Stimulated activated CD8-positive, alpha-beta memory T cell treated with anti-CD3 and anti-CD28 coated beads, Interleukin-4, amount 100 ng/mL, for 48 hours (primary cell): ENCODE measurements at places on chromosomes 4 and X.

DNA sequence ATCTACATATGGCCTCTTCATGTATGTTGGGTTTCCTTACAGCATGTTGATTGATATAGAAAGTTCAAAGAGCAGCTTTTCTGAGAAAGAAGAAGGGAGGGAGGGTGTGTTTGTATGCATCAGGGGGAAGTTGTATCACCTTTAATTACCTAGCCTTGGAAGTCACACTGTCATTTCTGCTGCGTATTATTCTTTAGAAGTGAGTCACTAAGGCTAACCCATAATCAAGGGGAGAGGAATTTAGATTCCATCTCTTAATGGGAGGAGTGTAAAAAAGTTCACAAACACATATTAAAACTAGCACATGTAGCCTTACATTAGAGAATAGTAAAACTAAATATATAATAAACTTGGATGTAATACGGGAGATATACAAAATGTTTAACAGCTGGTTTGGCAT lies 86.5 kb upstream of the CBLL2 start:
- DNase-seq, result no peak

- no peak for DNase-seq
These were observed 904.9 kb upstream of the AGA start for GRCh38 chr4:178347111-178347510.

DNA sequence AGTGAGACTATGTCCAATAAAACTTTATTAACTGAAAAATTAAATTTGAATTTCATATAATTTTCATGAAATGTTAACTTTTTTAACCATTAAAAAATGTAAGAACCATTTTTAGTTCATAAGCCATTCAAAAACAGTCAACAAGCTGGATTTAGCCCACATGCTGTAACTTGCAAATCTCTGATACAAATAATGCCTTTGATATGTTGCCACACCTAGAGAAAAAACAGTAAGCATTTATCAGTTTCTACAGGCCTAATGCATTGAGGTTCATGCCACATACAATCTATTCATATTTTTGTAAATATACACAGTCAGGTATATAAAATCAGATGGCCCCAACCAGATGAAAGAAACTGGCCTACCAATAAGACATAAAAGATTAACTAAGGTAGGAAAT lies 52.8 kb downstream of the LCORL start:
- no peak for DNase-seq

- DNase-seq, result no peak
These were observed 133.9 kb downstream of the EGF start for GRCh38 chr4:110046588-110047049.

- no peak for DNase-seq
These were observed 222.2 kb upstream of the PPP1R2C start for GRCh38 chrX:43000121-43000520.

GRCh38 chr4:100694467-100694866 lies 176.6 kb upstream of the EMCN start:
- no peak for DNase-seq

DNA sequence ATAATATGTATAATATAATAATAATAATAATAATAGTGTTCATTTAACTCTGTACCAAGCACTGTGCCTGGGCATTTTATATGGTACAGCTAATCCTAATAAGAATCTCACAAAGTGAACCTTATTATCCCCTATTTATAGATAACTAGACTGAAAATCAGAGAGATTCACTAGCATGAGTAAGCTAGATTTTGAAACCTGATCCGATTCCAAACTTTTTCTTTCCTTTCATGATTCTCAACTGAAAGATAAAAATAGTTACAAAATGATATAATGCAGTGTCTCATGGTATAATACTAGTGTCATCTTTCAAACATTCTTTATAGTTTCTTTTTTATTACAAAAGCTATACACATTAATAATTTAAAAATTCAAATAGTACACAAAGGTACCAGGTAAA lies 55.9 kb upstream of the RNF128 start:
- no peak for DNase-seq

- DNase-seq, result no peak
These were observed 102.6 kb downstream of the SATL1 start for GRCh38 chrX:85140964-85141363.

DNA sequence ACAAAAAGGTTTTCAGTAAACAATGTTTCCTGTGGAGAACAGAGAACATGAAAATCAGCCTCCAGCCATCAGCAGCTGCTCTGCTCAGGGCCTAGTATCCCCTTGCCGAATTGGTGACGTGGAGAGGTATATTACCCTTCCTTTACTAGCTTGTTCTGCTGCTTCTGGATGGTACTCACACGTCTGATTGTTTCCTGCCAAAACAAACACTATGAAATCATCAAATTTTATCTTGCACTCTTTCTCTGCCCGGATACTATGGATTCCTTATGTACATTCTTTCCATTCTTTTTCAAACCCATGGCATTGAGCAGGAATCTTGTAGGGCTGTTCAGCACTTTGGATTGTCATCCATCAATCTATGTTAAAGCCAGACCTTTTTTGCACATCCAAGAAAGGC lies 18.8 kb upstream of the METAP1 start:
- DNase-seq, result no peak

DNA sequence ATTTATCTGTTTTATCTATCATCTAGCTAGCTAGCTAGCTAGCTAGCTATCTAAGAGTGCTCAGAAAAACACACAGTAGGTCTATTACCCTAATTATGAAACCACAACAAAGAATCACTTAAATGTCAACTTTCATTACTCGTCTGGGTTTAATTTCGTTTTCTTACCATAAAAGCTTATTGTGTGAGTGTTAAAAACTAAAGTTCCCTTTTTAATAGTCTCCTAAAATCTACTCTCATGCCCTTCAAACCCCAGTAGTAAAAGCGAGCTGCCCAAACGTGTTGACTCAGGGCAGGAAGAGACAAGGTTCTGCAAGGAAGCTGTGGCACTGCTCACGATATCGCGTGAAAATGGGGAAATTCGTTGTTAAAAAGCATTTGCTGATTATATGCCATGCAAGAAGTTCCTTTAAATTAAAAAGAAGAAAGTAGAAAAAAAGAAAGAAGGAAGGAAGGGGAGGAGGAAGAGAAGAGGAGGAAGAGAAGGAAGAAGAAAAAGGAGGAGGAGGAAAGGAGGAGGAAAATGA lies 595 bp downstream of the MBNL3 start:
- DNase-seq, result peak; percentile 27

DNA sequence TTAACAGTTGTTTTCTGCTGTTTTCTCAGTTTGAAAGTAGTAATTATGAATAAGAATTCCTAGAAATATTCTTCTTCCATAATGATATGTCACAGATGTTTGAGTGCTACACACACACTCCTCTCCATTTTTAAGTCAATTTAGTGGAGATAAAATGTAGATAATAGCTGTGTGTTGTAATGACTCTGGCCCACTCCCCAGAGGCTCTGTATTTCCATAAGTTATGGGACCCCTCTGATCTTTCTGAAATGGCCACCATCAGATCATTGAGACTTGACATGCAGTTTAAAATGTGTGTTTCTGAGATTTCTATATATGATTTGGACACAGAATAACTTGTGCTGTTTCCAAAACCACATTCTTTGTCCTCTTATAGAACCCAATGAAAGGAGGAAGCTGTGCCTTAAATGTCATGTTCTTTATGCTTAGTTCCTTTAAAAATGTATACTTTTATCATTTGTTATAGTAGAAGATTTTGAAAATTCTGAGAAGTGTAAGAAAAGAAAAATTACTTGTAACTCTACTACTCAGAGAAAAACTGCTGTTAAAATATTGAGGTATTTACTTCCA lies 46.4 kb downstream of the GAB1 start:
- DNase-seq, result no peak

DNA sequence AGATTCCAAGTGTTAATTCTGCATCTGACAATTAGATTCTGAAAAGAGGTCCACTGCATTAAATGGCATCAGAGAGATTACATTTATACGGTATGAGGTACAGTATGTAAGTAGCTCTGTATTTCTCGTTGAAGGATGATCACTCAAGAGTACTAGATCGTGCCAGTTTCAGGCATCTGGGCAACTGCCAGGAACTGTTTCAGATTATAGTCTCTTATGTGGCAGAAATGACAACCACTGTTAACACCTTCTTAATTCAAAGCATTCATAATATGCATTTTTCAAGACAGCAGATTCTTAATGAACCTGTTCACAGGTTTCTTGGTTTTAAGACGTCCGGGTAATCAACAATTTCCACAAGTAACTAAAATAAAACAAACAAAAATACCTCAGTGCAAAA lies 1.6 kb downstream of the ANKRD50 start:
- no peak for DNase-seq

- DNase-seq, result no peak
These were observed 124.7 kb upstream of the CPEB2 start for GRCh38 chr4:14877246-14878225.

GRCh38 chr4:147913137-147913536 lies 181.2 kb downstream of the ARHGAP10 start:
- DNase-seq, result no peak

DNA sequence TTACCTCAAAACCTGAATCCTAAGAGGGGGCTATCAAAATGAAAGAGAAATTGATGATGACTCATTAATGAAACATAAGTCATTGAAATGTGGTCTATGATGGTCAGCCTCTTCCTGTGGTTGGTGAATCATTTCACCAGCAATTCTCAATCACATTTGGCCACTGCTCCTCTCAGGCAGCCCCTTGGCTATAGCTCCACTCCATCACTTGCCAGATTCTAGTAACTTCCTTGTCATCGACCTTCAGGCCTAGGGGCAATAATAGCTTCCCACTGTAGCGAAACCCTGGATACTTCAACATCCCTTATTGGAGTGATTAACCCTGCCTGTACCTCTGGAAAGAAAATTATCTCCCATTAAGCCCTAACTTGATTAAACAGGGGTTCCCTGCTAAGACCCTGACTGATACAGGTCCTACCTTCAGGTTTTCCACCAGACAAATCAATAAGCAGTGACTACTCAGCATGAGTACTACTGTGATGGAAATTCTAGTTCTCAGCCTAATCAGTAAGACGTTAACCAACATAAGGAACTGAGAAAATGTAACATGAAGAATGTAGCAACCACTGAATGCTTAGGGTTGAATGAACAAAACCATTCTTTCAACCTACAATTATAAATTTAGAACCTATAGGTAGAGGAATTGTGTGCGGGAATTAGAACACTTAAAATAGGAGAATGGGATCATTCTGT lies 30.4 kb downstream of the ADH7 start:
- DNase-seq, result peak; percentile 30

DNA sequence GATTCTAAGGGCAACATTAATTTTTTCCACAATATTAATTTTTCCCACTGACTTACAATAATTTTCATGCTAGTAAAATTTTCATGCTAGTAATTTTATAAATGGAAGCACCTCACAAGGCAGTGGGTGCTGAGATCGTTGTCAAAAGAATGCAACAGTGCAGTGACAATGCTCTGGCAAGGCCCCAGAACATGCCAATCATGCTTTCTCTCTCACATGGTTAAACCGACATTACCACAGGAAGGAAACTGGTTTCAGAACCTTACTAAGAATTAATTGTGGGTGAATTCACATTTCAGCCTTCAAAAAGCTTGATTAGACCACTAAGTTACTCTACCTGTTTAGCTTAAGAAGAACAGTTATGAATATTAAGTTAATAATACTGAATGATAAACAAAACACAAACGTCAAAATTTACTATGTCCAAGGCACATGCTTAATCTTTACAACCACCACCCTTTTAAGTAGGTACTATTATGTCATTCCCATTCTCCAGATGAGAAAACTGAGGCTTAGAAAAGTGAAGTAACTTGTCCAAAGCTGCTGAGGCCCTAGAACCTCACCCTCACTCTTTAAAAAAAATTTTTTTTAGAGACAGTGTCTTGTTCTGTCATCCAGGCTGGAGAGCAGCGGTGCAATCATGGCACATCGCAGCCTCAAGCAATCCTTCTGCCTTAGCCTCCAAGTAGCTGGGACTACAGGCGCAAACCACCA lies 10.0 kb upstream of the OPHN1 start:
- DNase-seq, result peak; percentile 23

- peak; percentile 57 for DNase-seq
These were observed 36.2 kb downstream of the KDM5C start for GRCh38 chrX:53188763-53189162.

- no peak for DNase-seq
These were observed 305.7 kb downstream of the PDGFC start for GRCh38 chr4:156665780-156666366.

DNA sequence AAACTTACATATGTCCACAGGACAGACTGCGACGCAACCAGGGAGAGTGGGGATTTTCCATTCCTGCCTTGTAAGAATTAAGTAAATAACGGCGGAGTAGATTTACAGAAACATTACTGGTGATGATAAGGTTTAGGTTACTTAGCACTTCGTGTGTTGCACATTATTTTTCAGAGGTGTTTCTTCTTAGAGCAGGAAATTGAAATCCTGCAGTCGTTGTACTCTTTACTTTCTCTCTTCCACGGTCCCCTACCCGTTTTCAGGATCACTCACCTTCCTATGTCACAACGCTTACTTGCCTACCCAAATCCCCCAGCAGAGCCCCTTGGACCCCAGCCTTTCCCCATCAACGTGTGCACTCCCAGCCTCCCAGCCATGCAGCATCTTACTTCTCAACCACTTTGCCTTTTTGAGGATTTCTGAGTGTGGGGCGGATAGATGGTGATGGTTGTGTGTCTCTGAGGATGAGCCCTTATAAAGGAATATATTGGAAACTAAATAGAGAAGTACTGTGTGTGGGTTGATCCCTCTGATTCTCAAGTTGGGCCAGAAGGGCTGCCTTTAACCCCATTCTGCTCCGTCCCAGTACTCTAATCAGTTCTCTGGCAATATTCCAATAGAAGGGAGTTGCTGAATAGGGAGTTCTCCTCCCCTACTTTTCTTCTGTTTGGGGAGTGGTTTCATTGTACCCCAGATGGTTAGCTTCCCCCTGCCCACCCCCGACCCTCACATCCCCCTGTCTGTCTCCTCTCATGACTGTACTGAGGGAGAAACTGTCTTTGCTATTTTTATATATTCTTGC lies 1.6 kb downstream of the MID2 start:
- no peak for DNase-seq

DNA sequence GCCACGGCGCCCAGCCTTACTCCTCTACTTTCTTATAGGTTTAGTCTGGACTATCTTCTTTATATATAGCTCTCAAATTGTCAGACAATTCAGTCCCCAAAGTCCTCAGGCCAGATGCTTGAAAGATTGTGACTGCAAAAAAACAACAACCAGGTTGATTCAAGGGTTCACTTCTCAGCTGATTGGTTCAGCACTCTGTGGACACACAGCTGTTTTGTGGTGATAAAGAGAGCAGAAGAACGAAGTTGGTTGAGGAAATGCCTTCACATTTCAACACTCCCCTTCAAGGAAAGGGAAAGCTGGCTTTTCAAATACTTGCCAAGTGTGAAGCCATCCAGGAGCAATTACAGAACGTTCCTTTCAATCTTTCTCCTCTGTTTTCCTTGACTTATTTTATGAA lies 166.8 kb downstream of the SHROOM3 start:
- no peak for DNase-seq

DNA sequence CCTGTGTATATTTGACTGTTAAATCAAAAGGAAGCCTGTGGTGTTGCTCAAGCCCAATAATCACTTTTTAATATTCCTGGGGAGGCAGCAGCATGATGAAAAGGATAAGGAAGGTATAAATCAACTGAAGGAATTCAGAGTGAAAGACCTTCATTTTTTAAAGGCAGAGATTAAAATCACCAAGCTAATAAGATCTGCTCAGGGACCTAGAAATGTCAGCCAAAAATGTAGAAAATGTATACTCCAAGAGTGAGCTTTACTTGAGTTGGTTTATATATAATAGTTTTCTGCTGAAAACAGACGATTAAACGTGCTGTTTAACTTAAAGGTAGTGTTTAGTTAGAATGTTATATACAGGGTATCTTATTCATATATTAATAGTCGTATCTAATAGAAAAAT lies 549.3 kb downstream of the IQCM start:
- no peak for DNase-seq

- DNase-seq, result no peak
These were observed 541 bp downstream of the AIMP1 start for GRCh38 chr4:106316773-106317409.

GRCh38 chr4:8582436-8582835 lies 2.2 kb downstream of the GPR78 start:
- DNase-seq, result no peak
